ENCODE measurements at places on chromosomes 13 and 19.

GRCh38 chr19:10655457-10656312 lies 1.5 kb downstream of the ILF3 start:
- no peaks in the 10 kb centered on the region for H3K27me3 ChIP-seq
- H3K4me3 ChIP-seq = peak overlapping the region; percentile 100
- no peaks in the 10 kb centered on the region for H3K36me3 ChIP-seq
- peaks cover 72% of the 10 kb centered on the region for H3K4me1 ChIP-seq

GRCh38 chr13:75226733-75227435 lies 255.1 kb downstream of the TBC1D4 start:
- H3K4me3 ChIP-seq = no peak overlapping the region
- no peaks in the 10 kb centered on the region for H3K36me3 ChIP-seq
- no peaks in the 10 kb centered on the region for H3K27me3 ChIP-seq

GRCh38 chr19:16741084-16741483 lies 21.4 kb downstream of the NWD1 start:
- H3K4me3 ChIP-seq = no peak overlapping the region
- no peak overlapping the region for H3K27ac ChIP-seq
- H3K36me3 ChIP-seq = no peaks in the 10 kb centered on the region
- DNase-seq = no peak

GRCh38 chr13:113437408-113438010 lies 15.8 kb downstream of the ADPRHL1 start:
- DNase-seq = no peak
- no peaks in the 10 kb centered on the region for H3K36me3 ChIP-seq
- H3K27ac ChIP-seq = no peak overlapping the region
- H3K4me3 ChIP-seq = no peak overlapping the region

GRCh38 chr13:98490195-98490836 lies 86.6 kb downstream of the STK24 start:
- peaks cover 42% of the 10 kb centered on the region for H3K4me1 ChIP-seq
- H3K4me3 ChIP-seq = no peak overlapping the region
- no peaks in the 10 kb centered on the region for H3K27me3 ChIP-seq
- DNase-seq = no peak

DNA sequence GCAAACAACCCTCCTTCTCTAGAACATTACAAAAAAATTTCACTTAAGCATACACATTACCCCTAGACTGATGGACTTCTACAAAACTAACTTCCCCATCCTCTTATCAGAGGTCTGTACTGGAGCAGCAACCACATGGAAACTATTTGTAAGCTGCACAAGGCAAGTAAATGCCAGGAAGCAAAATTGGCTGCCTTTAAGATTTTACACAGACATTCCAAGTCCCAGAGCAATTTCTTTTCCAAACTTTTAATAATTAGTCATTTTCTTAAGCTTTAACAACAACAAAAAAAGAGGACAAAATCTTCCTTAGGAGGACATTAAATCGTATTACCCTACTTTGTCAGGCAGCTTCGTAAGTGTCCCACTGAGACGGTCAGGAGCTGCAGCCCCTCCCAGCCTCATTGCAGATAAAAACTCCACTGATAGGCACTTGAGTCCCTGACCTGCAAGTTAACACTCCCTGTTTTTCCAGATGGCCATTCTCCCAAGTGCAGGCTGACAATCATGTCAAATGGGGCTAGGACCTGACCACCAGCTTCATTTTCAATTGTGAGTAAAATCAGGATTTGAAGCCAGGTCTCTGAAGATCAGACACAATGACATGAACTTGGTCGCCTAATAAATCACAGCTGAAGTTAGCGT lies 680.1 kb downstream of the DIAPH3 start:
- no peaks in the 10 kb centered on the region for H3K4me1 ChIP-seq
- no peak overlapping the region for H3K4me3 ChIP-seq
- no peak overlapping the region for H3K27ac ChIP-seq
- DNase-seq = no peak
- H3K27me3 ChIP-seq = no peaks in the 10 kb centered on the region
- no peaks in the 10 kb centered on the region for H3K36me3 ChIP-seq

DNA sequence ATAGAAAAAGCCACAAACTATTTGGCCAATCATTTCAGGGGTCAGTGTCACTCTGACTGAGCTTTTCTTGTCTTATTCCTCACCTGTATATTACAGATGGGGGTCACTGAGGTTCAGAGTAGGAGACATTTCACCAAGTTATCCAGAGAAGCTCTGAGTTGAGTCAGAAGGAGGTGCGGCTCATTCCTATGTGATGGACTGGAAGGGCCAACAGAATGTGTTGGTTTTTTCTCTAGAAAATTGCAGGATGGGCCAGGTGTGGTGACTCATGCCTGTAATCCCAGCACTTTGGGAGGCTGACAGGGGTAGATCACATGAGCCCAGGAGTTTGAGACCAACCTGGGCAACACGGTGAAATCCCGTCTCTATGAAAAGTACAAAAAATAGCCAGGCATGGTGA lies 24.5 kb upstream of the ZNF83 start:
- no peak overlapping the region for H3K4me3 ChIP-seq
- H3K4me1 ChIP-seq = no peaks in the 10 kb centered on the region
- no peak for DNase-seq
- peaks cover 70% of the 10 kb centered on the region for H3K36me3 ChIP-seq

DNA sequence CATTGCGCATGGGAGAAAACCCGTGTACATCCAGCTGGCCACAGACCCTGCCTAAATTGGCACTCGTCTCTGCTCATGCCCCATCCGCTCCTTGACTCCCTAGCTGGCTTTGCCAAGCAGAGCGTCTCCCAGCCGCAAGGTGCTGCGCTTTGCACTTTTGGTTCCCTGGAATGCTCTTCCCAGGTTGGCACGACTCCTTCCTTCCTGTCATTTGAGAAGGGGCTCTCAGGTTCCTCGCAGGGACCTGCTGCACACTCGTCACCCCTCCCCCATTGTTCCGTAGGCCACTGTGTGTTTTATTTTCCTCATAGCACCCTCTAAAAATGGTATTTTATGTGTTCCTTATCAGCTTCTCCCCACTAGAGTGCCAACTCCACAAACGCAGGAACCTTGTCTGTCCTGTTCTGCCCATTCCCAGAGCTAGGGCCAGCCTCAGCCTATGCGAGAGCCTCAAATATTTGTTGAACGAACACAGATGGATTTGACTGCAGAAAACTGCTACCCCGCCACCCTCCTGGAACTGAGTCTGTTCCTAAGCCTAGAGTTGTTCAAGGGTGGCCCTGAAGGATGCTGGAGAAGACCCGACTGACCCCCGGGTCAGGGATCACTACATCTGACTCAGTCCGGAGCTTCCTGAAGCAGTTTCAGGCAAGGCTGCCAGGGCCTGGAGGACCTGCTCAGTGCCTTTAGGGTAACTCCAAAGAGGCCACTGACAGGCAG lies 8.4 kb upstream of the CEBPA start:
- no peaks in the 10 kb centered on the region for H3K36me3 ChIP-seq
- no peak overlapping the region for H3K4me3 ChIP-seq
- no peak overlapping the region for H3K27ac ChIP-seq
- no peaks in the 10 kb centered on the region for H3K27me3 ChIP-seq

DNA sequence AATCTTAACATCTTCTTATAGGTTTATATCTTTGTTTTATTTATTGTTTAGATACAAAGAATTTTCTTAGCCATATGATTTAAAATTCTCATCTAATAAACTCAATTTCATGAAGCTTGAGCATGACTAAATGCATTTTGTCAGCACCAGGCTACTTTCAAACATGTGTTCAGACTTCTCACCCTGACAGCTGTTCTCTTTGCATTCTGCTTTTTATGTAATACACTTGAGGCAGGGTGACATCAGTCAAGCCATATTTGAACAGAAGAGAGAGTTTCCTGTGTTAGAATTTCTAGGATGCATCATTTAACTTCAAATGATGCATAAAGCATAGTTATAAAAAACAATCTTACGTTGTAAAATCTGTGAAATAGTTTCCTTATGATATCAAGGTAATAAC lies 1295.1 kb upstream of the PCDH20 start:
- DNase-seq = no peak
- no peak overlapping the region for H3K27ac ChIP-seq
- no peak overlapping the region for H3K4me3 ChIP-seq

DNA sequence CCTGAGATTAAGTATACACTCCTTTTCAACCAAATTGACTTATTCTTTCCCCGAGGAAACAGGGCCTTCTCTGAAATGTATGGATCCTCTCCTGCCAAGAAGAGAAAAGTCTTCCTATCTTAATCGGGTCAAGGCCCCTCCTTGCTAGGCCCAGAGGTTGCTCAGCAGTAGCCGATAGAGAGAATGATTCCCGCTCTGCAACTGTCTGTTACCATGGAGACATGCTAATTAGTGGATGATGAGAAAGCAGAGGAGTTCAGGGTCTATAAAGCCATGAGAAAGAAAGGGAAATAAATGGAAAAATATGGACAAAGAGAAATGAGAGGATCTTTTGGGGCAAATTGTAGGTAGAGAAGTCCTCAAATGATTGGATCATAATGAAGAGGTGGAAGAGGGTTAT lies 103.5 kb downstream of the POU4F1 start:
- H3K4me1 ChIP-seq = no peaks in the 10 kb centered on the region
- H3K36me3 ChIP-seq = no peaks in the 10 kb centered on the region
- no peak overlapping the region for H3K27ac ChIP-seq
- no peak for DNase-seq

Measured in tibial nerve (tissue), 4 donors.